LHCN-M2 (cell line): ENCODE measurements at places on chromosomes 11 and 22. TPM values are rescaled to one million over a fixed set of nuclear protein-coding genes. Genes with fewer than 3 reads are reported as not detected.
A peak's percentile ranks its signal among the peaks of the same experiment; 100 is the strongest.

DNA sequence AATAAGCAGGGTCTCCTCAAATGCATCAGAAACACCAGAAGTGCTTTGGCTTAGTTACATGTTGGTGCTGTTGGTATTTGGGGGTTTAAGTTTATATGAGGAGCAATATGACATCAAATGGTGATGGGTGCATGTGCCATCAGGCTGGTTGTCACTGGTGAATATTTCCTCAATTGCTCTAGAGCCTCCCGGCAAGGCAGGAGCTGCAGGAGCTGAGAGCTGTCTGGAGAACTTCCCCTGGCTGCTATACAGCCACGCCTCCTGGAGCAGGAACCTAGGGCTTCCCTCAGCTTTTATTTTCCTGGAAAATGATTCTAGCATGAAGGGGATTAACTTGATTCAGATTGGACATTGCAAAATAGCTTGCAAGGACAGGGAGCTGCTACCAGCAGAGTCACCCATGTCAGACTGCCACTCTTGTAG is 15.8 kb downstream of the IGLL5 start:
- DNase-seq, result no peak

- no peak for DNase-seq
Measured at GRCh38 chr22:34972191-34972897, 93.6 kb upstream of the ISX start.

DNA sequence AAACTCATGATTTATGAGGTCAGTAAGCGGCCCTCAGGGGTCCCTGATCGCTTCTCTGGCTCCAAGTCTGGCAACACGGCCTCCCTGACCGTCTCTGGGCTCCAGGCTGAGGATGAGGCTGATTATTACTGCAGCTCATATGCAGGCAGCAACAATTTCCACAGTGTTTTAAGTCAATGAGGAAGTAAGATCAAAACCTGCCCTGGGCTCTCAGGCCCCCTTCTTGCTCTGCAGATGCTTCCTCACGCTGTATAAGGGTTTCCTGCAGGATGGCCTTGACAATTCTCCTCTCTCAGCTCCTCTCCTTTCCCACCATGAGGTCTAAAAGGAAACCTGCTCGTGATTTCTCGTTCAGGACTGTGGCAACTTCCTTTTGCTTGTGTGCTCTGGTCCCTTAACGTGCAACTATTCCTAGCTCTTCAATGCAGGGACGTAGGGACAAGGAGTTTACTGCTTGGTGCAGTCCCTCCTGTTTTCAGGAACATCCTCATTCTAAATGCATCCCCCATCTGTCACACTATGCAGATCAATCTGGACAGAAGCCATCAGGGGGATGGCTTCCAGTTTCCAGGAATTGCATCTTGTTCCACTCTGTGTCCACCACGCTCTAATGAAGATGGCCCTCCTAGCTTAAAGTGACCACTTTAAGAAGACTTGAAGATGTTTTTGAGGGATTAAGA is 64.3 kb upstream of the IGLL5 start:
- DNase-seq, result no peak

DNA sequence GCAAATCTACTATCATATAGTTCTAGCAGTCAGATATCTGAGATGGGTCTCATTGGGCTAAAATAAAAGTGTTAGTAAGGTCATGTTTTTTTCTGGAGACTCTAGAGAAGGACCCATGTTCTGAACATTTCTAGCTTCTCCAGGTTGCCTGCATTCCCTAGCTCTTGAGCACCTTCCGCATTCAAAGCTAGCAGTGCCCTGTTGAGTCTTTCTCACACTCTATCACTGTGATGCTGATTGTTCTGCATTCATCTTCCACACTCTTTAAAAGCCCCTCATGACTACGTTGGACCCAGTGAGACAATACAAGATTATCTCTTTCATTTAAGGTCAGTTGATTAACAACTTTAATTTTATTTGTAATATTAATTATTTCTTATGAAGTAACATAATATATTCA is 433.3 kb upstream of the CHORDC1 start:
- DNase-seq, result no peak

DNA sequence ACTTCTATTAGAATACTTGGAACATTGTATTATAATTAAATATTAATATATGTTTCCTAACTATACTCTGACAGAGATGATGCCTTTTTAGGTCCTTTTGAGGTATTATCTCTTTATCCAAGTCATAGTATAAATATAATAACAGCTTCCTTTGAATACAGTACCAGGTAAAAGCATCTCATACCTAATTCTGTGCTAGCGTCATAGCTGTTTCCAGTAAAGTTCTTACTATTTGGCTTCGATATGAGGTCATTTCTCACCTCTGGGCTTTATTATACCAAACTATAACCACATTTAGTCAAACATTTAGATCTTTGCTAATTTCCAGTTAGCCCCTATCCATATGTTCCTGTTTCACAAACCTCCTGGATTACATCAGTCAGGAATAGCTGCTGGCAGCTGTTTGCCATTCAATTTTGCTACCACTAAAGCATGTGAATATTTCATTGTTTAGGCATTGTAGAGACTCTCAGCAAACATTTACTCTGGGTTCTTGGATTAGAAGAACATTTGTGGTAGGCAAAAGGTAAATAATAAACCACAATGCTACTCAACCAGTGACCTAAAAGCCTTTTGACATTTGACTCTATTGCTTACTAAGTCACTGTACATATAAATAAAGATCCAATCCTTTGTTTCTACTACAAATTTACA is 255.1 kb downstream of the TTC28 start:
- DNase-seq, result peak; percentile 72

Gene BACE1
- 29.8 and 38.5 TPM in 2 replicates for total RNA-seq

DNA sequence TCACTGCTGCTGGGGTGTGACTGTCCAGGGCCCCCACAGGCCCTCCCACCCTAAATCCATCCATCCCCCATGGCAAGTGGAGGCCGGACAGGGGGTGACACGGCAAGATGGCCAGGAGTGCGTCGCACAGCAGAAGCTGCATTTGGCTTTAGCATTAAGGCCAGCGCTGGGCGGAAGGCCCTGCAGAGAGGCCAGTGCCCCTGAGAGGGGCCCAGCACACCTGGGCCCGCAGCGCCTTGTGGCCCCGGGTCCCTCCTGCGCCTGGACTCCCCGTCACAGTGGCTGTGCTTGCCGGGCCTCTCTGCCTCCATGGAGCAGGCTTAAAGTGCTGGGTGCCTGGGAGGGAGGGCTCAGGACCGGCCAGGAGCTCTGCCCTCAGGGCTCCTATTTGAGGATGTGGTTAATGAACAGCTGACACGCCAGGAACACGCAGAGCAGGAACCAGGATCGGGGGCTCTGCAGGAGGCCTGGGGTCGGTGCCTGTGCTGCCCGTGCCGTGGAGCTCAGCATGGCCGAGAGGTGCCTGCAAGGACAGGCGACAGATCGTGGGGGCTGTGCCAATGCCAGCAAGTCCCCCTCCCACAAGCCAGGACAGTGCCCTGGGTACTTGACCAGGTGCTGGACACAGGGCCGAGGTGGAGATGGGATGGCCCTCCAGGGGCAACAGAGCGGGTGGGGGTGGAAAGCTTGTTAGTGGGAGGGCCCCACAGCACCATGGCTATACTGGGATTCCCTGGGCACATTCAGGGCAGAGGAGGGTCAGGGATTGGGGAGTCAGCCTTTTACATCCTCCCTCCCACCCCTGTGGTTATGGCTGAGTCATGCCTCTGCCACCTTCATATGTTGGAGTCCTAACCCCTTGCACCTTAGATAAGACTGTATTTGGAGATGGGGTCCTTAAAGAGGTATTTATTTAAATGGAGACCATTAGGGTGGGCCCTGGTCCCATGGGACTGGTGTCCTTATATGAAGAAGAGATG is 30.9 kb upstream of the CARS1 start:
- peak; percentile 43 for DNase-seq

Gene APOL4
- total RNA-seq, result 0.17 TPM in 1 of 2 replicates, not detected in the other

GRCh38 chr22:40511604-40512003 is 124.9 kb downstream of the MRTFA start:
- DNase-seq, result no peak

GRCh38 chr22:46172522-46173110 is 22.3 kb downstream of the PPARA start:
- no peak for DNase-seq

GRCh38 chr11:108617055-108617454 is 23.5 kb upstream of the EXPH5 start:
- DNase-seq, result no peak

DNA sequence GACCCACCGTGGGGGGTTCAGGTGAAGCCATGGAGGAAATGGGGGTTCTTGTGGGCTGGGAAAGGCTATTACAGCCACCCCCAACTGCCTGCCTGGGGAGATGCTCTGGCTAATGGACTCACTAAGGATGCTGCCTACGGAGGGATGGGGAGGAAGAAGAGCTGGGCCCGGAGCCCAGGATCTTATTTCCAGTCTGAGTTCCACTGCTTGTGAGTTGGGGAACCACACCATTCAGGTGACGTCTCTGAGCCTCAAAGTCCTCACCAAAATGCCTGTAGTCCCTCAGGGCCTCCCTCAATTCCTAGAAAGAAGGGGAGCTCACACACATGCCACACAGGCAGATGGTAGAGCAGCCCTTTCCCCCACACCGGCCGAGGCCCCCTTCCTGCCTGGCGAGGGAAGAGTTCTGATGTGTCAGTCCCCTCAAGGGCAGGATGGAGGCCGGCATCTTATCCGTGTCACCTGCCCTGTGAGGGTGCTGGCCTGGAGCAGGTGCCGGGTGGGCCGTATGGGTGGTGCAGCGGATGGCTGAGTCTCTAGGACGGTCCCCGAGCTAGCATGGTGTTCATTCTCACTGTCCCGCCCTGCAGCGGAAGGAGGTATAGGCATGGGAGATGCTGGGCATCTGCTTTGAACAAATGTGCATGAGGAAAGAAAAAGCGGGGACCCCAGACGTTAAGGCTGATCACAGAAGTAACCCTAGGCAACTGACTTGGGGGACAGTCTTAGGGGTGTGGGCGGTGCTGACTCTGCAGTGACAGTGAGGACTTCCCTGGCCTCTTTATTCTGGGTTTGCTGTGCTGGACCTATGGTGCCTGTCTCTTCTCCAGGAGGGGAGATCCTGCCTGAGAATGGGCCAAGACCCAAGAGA is 15.7 kb downstream of the MRGPRF start:
- no peak for DNase-seq

DNA sequence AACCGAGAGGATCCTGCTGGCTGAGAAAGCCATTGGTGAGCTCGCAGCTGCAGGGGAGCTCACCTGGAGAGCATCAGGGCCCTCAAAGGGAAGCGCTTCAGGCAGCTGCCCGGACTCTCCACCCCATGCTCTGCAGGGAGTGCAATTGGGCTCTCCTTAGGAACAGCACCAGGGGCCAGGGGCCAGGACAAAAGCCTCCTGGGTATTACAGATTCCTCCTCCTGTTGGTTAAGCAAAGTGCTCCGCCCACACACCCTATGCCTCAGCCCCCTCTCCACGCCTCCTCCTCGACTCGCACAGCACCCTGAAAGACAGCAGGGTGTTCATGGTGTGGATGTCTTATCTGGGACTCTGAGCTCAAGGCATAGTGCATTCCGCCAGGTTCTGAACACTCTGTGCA is 139.9 kb downstream of the SHANK2 start:
- no peak for DNase-seq

DNA sequence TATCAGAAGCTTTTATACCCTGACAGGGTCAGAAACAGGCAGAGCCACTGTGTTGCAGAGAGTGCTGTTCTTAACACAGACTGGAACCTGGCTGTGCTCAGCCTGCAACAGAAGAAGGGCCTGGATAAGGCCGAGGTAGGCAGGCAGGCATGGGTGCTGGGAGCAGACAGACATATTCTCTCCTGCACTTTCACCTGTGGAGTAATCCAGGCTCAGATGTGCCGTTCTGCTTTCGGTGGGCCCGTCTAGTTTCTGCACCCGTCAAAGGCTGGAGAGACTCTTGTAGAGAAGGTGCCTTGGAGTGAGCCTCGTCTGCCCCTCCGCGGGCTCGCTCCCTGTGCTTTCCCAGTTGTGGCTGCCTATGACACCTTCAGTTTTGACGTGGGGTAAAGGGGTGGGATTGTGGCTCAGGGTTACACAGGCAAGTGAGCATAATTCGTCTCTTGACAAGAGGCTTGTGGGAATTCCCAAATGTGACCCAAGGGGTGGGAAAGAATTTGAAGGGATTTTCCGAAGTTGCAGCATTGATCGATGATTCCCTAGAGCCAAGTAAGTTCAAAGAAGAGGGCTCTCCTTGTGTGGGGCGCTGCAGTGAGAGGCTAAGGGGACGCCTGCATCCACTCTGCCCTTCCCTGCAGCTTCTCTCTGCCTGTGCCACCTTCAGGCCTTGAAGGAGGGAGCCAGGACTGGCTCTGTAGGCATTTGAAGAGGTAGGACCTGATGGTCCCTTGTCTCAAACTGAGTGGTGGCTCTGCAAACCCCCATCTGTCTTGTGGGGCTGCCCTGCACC is 16.2 kb upstream of the ST3GAL4 start:
- no peak for DNase-seq

Gene IL10RA
- not detected in 2 replicates for total RNA-seq

DNA sequence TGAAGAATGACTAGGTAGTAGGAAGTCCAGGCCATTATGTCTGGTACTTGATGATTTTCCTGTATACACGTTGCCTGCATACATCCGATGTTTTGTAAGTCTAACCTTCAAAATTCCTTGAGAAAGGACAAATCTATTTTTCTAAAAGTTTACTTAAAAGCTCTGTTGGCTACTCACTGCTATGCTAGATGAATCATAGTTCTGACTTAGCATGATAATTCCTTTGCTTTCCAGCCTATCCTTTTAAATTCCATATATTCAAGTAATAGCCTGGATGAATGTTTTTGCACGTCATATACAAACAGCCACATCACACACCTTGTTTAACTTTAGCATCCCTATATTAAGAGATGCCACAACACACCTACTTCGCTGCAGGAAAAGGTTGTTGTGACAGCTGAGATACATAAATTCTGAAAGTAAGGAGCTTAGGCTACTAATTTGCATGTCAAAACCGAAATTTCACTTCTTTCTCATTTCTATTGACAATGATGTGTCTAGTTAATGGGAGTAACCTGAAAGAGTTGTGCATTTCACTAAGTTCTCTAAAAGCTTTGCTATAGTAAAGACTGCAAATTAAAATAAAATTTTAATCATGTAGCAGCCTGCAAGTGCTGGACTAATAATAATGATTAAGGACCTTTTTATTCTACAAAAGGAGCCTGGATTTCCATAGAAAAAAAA is 1116.4 kb downstream of the JRKL start:
- no peak for DNase-seq
